Stimulated activated CD4-positive, alpha-beta T cell treated with anti-CD3 and anti-CD28 coated beads, TNF-alpha, amount 100 ng/mL, for 1 hour (primary cell): ENCODE measurements at places on chromosomes 16 and 17.

- no peak for DNase-seq
These were observed 350.4 kb downstream of the C16orf95 start for GRCh38 chr16:86966777-86967176.

DNA sequence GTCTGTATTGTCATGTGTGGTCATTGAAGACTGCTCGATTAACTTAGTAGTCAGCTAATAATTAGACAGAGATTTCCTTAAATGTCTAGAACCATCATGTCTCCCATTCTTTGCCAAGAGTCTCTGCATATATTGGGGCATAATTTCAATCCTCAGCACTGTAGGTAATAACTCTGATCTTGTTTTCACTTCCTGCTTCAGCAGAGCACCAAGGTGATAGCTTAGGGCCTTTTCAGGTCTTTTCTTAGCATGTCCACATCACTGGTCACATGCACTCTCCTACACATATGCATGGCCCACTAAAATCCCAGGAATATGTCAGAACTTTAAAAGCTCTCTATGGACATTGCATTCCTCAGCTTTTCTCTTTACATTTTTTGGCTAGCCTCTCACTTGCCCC is 110.3 kb upstream of the NACA2 start:
- no peak for DNase-seq

DNA sequence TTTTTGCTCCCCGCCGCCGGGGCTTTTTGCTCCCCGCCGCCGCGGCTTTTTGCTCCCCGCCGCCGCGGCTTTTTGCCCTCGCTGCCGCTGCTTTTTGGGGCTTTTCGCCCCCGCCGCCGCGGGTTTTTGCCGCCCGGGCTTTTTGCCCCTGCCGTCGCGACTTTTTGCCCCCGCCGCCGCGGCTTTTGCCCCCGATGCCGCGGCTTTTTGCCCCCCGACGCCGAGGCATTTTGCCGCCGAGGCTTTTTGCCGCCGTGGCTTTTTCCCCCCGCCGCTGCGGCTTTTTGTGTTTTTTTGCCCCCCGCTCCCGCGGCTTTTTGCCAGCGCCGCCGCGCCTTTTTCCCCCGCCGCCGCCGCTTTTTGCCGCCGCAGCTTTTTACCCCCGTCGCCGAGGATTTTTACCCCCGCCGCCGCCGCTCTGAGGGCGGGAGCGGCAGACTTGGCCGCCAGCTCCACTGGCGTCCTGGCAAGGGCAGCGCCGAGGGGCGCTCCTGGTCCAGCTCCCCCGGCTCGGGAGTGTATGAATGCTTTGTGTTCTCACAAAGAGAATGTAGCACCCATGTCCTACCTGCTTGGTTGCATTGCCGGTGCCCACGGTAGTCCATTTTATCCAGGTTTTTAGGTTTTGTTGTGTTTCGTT is 151.7 kb downstream of the KCNJ18 start:
- no peak for DNase-seq

DNA sequence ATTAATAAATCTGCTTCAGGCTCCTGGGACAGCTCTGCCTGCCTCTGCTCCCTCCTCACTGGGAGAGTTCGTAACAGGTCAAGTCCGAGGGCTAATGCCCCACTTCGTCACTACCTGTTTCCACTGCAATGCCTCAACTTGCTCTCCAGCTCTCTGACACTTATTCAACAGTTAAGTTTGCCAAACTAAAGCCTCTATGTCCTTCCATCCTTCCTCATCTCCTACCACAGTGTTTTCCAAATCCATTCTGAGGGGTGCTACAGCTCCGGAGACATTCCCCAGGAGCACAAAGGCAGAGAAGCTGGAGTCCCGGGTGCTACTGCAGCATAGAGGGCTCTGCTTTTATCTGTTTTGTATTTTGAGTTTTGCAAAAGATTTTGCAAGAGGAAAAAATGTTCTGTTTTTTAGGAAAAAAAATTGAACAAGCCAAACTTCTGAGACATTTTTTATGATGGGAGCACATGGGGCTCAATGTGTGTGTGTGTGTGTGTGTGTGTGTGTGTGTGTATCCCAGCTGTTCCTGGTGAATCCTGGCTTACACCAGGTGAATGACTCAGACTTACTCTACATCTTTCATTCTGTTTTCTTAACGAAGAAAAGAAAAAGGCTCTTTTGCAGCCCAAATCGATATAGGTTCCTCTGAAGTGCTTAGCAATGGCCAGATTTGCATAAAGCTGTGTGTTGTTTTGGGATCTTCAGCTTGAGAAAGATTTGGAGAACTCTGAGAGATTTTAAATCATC is 46.1 kb upstream of the MYOCD start:
- no peak for DNase-seq

DNA sequence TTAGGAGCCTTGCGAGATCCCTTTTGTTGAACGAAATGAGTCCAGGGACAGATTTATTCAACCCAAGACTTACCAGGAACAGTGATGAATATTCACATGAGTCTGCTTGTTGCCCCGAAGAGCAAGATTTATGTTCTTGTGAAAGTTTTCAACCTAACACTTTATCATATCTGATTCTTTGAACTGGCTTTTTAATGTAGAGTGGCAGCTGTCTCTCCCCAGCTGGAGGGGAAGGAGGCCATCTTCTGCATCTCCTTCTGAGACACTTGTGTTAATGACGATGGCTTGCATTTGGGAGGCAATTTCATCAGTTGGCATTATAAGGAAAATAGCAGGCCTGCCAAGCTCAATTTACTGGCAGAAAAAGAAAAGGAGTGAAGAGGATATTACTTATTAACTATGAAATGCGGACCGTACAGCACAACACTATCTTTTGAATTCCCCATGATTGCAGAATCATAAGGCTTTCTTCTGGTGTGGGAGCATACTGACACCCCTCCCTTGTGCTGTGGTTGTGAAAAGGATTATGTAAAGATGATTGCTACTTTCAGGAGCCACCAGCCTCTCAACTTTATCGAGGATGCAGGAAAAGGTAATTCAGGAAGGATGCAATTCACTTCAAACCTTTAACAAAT is 35.7 kb downstream of the SMARCE1 start:
- DNase-seq: no peak

- no peak for DNase-seq
These were observed 125.9 kb downstream of the OR1D5 start for GRCh38 chr17:2937331-2938003.

DNA sequence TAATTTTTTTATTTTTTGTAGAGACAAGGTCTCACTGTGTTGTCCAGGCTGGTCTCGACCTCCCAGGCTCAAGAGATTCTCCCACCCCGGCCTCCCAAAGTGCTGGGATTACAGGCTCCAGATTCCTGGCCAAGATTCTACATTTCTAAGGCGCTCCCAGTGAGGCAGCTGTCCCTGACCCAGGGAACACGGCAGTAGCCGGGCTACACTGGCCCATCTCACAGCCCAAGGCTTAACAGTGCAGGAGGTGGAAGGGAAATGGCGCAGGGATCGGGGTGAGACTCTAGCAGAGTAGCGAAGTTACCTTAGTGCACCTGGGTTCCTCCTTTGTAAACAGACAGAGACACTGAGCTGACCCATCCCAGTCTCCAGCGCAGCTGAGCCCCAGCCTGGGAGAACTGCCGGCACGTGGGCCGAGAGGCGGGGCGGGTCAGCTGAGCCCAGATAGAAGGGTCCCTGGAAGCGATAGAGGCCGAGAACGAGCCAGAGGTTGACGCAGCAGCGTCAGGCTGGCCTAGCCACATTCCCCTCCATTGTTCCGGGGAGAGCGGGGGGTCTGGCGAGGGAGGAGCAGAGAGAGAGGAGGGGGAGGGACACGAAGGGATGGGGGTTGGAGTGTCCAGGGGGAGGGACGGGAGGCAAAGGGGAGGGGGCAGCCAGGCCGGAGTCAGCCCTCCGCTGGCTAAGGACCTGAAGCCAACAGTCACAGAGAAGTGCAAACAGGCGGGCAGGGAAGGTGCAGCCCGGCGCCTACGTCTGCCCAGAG is 2.5 kb downstream of the CARHSP1 start:
- DNase-seq: no peak

- no peak for DNase-seq
These were observed 6.7 kb downstream of the SYNGR2 start for GRCh38 chr17:78174870-78175642.

DNA sequence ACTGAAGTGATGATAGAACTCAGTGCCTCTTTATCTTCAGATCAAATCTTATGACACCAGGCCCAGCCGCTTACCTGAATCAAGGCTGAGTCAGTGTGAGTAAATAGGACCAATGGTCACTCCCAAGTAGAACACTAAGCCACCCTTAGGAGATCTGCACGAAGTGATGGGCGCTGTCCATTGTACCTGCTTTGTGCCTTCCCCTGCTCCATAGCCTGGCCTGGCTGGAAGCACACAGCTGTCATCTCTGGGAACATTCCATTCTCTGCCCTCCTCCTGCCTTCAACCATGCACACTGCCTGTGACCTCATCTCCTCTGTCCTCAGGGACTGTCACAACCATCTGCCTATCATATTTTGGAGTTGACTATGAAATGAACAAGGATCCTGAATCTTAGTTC is 279.5 kb upstream of the ASIC2 start:
- DNase-seq: no peak

GRCh38 chr16:72811188-72811720 is 236.7 kb downstream of the ZFHX3 start:
- no peak for DNase-seq

DNA sequence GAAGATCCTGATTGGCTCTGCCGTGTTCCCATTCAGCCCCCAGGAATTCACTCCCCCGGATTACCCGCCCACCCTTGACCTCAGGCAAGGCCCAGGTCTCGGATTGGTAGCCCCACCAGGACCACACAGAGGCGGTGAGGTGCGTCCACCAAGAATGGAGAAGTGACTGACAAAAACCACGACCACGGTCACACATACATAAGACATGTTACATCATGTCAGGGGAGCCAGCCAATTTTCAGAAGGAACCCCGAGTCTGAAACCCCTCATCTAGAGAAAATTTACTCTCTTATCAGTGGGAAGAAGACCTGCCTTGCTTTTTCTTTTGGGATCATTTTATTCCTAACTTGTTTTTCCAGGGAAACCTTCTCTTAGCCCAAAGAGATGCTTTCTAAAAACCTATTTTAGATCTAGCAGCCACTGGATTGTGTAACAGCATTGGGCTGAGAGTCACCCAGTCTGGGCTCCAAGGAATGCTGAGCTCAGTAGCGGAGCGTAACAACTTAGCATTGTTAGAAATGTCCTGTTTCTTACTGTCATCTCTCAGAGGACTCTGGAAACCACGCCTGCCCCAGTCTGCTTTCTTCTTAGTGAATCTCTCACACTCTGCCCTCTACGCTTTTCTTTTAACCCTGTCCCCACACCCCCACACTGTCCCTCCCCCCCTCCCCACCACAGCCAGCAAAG is 164.1 kb downstream of the CMIP start:
- DNase-seq: no peak
